ENCODE measurements at places on chromosomes 3 and 15.

GRCh38 chr15:29826908-29827820 is 4.9 kb upstream of the TJP1 start:
- no peak for DNase-seq

DNA sequence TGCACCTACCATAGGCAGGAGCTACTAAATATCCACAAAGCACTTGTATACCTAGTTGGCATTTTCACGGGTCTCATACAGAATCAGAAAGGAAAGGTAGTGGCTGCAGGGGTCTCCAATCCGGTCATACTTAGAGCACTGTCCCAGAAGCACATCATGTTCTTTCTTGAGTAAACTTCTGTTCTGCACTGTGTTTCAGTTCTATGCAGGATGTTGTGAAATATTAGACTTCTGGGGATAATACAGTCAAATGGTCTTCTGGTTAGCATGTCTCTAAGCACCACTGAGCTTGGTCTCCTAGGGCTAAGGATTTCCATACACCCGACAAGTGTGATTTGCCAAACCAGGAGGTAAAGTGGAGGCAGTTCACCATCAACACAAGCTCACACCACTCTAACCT is 27.9 kb downstream of the MINDY4B start:
- DNase-seq, result no peak

GRCh38 chr3:53844262-53845102 is 1.7 kb downstream of the CHDH start:
- DNase-seq, result no peak

GRCh38 chr3:189966843-189967242 is 153.9 kb downstream of the P3H2 start:
- no peak for DNase-seq

Measured in NCI-H1048 (cell line).